CD4-positive, alpha-beta T cell (primary cell): ENCODE measurements at places on chromosomes 12 and 14.
A peak's percentile ranks its signal among the peaks of the same experiment; 100 is the strongest.

DNA sequence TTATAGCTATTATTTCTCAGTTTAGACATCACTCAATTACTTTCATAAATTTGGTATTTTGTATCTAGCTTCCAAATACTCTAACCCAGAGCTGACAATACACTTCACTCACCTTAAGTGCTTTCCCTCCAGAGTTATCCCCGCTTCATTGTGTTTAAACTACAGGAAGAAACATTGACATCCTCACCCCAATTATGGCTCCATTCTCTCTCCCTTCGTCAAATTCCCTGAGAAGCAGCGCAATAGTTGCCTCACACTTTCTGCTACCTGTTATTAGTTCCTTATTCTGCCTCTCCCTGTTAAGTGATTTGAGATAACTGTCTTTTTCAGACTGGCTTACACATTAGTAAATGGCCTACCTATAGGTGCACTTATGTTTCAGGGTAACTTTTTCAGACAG is 69.4 kb upstream of the AMIGO2 start:
- no peak for DNase-seq

DNA sequence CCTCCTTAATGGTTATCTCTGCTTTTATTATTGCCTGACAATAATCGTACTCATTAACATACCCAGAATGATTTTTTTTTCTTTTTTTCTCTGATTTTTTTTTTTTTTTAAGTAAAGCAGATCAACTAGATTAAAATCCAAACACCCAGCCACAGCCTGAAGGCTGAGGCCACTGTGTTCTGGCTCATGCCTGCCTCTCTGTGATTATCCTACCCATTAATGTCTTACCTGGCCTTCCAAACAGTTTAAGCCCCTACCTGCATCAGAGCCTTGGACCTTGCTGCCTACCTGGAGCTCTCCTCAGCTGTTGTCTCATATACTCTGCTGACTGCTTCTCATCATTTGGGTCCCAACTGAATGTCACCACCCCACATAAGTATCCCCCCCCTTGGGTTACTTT is 6.8 kb upstream of the TMED10 start:
- no peak for DNase-seq

GRCh38 chr14:102346645-102347044 is 16.0 kb downstream of the CINP start:
- no peak for DNase-seq

GRCh38 chr12:6697584-6698351 is 2.8 kb downstream of the PIANP start:
- DNase-seq = peak; percentile 54

GRCh38 chr14:73238941-73239340 is 1.6 kb downstream of the PAPLN start:
- no peak for DNase-seq

- no peak for DNase-seq
Measured at GRCh38 chr12:1820191-1820895, at the start of gene LRTM2. TSS of gene LRTM2 (plus strand) at chr12:1820565. CDS start at chr12:1828149, 7,584 bp downstream.

DNA sequence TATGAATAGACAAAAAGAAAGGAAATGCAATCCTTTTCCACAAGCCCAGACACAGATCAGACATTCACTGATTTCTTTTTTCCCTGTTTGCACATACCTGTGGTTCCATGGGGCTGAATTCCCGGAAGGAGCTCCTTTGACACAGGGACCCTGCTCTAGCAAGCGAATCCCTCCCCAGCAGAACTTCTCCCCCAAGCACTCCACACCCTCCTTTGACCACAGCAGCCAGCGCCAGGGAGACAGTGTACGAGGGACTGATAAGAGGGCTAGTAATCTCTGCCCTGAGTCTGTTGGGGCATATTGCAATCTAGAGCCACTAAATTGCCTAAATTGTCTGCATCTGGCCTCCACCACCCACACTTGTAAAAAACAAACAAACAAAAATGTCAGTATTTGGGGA is 83.4 kb upstream of the NTF3 start:
- no peak for DNase-seq

- DNase-seq = no peak
Measured at GRCh38 chr12:108457734-108458361, 57.2 kb upstream of the FICD start.

GRCh38 chr12:40691913-40692764 is at the start of gene CNTN1:
TSS of gene CNTN1 (plus strand) at chr12:40692439.
- peak; percentile 4 for DNase-seq

GRCh38 chr12:13039328-13039956 is 4.7 kb upstream of the FAM234B start:
- DNase-seq = no peak

DNA sequence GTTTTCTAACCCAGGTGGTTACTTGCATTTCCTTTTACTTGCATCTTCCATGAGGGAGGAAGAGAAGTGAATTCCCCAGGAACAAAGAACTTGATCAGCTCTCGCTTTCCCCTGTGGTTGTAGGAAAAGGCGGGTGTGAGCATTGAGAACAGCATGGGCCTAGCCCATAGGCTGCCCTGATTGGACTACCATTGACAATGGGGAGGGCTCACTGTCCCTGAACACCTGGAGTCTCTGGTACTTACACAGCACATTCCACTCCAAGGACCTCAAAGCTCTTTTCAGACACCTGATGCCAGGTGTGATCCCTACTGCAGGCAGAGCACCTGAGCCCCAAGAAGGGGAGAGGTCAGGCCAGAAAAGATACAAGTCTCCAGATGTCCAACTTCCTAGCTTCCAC is 25.0 kb downstream of the MAX start:
- no peak for DNase-seq

DNA sequence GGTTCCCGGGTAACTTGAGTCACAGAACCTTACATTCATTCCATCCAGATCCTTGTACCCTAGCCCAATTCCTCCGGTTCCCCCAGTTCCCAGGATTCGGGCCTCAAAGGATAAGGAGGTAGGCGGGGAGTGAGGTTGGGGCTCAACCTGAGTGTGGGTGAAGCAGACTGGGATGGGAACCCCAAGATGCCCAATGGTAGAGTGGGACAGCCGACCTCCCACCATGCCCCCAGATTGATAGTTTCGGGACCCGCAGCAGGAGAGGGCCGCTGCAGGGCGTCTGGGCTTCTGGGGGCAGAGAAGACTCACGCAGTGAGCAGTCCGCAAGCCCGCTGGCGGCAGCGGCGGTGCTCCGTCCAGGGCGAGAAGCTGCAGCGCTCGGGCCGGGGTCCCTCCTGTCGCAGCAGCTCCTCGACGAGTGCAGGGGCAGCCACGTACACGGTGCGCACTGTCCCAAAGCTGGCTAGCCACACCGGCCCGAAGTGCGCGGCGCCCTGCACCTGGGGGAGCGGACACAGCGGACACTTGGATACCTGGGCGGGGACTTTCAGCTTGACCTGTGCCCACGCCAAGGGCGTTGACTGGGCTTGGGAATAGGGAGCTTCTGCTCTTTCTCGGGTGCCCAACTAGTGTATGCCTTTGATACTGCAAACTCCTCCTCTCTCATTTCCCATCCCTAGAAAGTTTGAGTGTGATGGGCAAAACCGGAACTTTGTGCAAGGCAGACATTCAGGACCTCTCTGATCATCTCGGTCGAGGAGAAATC is 997 bp downstream of the CYP27B1 start:
- no peak for DNase-seq

DNA sequence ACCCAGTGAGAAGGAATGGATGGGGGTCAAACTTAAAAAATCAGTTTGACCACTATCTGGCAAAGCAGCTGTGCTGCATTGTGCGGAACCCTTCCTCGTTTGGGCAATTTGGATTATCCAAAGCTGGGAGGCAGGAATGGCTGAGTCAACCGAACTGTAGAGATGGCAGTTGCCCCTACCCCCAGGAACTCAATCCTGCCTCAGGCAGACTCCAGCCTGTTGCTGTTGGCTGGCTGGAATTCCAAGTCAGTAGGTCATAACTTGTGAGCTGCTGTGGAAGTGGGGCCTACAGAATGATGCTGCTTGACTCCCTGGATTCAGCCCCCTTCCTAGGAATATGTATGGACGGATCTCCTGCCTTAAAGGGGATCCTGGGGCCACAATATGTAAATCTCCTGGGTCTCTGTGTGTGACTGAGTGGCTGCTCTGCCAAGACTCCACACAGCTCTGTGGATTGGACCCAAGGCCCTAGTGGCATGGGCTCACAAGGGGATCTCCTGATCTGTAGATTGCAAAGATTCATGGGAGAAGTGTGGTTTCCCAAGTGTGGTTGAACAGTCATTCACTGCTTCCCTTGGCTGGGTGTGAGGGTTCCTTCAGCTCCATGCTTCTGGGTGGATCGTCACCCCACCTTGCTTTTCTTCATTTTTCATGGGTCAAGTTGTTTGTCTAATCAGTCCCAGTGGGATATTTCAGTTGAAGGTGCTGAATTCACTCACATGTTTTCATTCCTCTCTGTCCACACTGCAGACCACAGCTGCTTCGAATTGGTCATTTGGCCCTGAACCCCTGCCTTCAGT is 19.2 kb downstream of the LUM start:
- no peak for DNase-seq

- DNase-seq = no peak
Measured at GRCh38 chr14:20180486-20180885, 10.2 kb upstream of the OR11G2 start.

- DNase-seq = no peak
Measured at GRCh38 chr12:53128780-53129569, 25.7 kb downstream of the SOAT2 start.

- DNase-seq = no peak
Measured at GRCh38 chr12:87529413-87529812, 499.8 kb downstream of the C12orf50 start.

GRCh38 chr12:120680165-120680738 is 6.7 kb upstream of the MLEC start:
- DNase-seq = no peak
